ENCODE measurements at places on chromosomes 2 and 18.

DNA sequence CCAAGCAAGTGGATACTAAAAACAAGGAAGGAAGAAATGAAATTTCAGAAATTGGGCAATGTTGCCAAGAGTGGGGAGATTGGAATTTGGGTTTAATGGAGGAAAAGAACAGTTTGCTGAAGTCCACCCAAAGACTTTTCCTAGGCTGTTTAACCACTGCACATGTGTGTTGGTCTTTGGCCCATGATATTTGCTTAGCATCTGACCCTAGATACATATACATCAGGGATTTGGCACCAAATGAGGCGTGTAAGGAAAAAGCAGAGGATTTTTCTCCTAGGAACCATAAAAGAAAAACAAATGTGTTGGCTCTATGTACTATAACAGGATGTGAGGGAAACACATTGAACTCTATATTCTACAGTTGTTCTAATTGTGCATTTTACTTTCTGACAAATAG, 80.7 kb upstream of the CD28 start:
- DNase-seq, result no peak

- DNase-seq, result no peak
These were observed 27.2 kb upstream of the OTX1 start for GRCh38 chr2:63023444-63023843.

DNA sequence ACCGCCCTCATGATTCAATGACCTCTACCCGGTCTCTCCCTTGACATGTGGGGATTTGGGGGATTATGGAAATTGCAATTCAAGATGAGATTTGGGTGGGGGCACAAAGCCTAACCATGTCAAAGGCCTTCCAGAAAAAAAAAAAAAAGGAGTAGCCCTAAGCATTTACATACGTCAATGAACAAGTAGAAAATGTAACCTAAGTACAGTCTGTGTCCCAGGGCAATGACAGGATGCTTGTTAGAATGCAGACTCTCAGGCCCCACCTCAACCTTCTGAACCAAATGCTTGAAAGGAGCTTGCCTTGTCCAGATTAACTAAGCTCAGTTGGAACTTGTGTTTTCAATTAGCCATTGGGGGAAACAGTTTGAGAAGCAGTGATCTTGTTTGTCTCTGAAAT, 802.1 kb downstream of the CPS1 start:
- DNase-seq, result no peak

GRCh38 chr2:181858600-181858999, 32.9 kb upstream of the ITPRID2 start:
- no peak for DNase-seq

- DNase-seq, result peak; percentile 50
These were observed at the start of gene ZBTB14 for GRCh38 chr18:5295231-5295920. Gene ZBTB14 (minus strand): TSS chr18:5295726. CDS start chr18:5293246, 2,480 bp downstream.

DNA sequence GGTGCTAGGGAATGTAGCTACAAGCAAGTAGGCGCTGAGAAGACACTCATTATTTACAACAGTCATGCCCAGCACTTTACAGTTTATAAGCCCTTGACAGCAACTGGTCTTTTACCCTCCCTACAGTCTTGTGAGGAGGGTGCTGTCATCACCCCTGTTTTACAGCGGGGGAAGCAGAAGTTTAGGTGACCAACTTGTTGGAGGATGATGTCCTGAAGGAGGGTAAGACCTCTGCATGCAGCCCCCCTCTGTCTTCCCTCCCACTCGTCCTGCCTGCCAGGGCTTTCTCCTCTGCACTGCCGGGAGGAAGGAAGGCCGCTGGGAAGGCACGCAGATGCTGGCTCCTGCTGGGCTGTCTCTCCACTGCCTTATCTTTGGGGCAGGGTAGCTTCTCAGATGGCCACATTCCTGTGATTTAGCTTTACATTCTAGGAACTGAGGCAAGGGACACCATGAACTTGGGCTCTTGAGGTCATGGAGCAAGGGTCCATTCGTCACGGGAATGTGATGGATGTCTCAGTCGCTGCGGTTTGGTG, 972 bp downstream of the IL1R1 start:
- DNase-seq, result no peak

- no peak for DNase-seq
These were observed 1.1 kb upstream of the LINC00305 start for GRCh38 chr18:64149916-64150438.

DNA sequence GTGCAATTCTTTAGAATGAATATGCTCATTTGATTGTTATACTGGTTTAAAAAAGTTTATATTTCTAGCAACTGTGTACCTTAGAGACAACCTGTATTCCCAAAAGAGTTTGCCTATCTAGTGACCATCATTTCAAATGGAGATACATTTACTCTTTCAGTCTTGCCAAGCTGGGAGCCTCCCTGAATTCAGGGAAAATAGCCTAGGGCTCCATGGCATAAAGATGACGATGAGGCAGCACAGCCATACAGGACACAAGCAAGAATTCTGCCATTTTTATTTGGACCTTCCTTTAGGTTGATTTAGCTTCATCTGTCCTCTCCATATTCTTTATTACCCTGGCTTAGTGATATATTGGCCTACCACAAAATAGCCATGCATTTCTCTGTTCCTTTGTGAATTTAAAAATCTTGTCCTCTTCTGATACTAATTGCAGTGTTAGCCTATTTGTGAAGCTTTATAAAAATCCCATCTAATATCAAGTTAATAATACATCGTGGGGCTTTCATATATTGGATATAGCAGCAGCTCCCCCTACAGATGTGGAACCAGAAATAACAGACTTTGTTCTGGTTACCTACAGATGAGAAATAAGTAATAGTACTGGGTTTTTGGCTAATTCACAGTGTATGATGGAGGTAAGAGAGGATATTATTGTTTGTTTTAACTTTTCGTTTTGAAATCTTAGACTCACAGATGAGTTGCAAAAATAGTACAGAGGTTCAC, 1661.9 kb upstream of the PIK3C3 start:
- no peak for DNase-seq

- no peak for DNase-seq
These were observed 93.1 kb upstream of the PXDN start for GRCh38 chr2:1837458-1837857.

GRCh38 chr18:22613788-22614187, 196.1 kb upstream of the CTAGE1 start:
- no peak for DNase-seq

- no peak for DNase-seq
These were observed 208.1 kb upstream of the RND3 start for GRCh38 chr2:150695451-150696135.

DNA sequence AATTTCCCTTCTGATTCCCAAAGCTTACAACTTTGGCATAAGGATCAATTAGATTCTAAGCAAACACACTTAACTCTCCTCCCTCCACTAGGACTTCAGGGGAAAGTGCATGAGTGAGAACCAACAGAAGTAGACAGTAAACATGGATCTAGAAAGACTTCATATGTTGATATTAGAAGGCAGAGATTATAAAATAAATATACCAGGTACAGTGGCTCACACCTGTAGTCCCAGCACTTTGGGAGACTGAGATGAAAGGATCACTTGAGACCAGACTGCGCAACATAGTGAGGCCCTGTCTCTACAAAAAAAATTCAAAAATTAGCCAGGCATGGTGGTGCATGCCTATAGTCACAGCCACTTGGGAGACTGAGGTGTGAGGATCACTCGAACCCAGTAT, 15.9 kb downstream of the NBEAL1 start:
- no peak for DNase-seq

DNA sequence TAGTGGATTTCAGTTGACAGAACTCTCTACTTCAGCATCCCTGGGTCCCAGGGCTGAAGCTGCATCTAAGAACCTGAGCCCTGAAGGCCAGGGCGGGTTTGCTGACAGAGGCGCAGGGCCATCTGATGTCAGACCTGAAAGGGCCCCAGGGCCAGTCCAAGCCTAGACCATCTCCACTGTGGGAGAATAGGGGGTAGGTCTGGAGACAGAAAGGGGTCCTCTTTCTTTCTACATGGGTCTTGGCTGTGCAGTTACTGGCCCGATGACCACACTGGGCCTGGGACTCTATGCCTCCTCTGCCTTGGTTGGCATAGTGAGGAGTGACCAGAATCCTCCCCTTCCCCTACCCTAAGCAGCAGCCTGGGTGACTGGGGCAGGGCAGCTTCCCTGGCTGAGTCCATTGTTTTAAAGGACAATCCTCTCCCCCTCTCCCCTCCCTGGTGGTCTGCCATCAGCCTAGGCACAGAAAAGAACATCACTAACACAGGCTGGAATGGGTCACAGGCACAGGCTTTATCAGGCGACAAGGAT, 34.5 kb downstream of the HS1BP3 start:
- no peak for DNase-seq

DNA sequence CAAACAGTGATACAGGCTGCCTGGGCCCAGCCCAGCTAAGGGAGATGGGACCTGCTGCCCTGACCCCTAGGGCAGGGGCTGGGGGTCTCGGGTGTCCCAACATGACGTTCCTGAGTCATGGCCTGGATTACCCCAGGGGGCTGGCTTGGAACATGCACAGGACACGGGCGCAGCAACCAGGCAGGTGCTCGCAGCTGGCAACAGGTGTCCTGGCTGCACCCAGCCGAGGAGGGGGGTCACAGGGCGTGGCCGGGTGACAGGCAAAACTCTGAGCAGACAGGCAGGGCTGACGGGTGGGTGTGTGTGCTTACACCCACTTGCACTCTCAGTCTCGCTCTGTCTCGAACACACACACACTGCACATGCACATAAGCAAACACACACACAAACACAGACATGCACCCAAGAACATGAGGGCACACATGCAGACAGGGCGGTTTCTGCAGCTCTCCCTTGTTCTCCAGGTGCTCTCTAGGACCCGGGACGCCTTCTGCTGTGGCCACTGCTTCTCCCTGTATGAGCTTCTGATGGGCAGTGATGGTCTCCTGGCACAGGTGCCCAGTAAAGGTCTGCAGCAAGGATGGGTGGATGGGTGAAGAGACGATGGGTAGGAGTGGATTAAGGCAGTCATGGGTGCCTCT, 33.7 kb upstream of the TAF1B start:
- DNase-seq, result no peak

- no peak for DNase-seq
These were observed 902.0 kb upstream of the GCFC2 start for GRCh38 chr2:76612764-76613163.

DNA sequence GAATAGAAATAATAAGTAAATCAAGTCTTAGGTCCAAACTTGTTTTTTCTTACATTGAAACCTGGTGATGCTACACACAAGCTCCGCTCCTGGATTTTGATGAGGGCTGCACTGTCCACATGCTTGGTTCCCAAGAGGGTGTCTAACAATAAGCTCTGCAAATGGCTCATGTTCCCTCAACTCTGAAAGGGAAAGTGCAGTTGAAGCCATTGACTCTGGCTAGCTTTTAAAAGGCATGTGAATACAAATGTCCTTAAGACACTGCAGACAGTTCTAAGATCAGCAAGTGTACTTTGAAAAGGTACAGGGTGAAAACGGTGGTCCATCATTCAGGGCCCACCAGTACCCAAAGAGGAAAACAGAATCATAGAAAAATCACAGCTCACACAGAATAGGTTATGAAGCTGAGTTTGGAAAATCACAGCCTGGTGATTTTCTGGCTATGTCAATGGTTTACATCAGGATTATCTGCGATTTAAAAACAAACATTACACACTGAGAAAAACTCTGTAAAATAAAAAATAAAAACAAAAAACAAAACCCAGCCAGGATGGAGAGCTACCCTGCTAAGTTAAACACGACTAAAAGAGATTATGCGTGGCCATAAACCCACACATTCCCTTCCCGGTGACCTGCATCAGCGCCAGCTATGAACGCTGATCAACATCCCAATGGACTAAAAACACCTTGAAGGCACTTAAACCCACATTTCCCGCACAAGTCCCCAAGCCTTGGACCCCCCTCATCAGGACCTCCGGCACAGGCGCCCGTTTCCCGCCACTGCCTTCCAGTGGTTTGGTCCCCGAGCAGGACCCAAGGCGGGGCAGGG, 554 bp downstream of the PFN4 start:
- DNase-seq, result no peak

Data from GM12892 (cell line).